T-helper 2 cell (primary cell): ENCODE measurements at places on chromosomes 12 and 14.
A peak's percentile ranks its signal among the peaks of the same experiment; 100 is the strongest.

DNA sequence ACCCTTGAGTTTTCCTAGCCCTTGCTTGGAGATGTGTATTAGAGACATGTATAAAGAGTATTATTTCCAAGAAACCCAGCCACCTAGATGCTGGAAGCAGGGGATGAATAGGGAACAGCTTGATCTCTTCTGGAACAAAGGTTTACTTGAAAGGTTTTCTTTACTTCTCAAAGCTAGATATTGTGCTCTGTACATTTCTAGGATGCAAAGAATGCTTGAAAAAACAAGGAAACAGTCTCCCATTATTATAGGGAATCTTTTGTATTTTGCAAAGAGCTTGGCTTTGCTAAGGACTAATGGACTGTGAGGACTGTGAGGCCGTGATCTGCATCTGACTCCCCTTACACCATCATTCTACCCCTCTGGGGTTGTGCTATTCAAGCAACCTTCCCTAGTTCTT, 77.9 kb downstream of the PRICKLE1 start:
- no peak for DNase-seq

DNA sequence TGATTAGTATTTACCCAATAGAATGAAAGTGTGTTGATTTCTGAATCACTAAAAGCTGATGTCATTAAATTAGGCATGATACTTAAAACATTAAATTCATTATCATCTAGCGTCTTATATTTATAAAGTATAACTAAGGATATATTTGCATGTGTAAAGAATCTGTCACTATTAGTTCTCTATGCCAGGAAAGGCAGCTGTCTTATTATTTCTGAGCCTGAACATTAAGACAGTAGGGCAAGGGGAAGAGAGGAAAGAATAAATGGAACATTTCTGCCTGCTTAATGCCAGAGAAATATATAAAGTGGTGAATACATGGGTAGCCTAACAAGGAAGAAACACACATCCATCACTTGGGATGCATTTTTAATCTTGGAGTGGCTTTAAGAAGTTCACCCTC, 965.1 kb upstream of the TMEM132C start:
- no peak for DNase-seq

GRCh38 chr12:8466241-8466640, 10.5 kb downstream of the CLEC6A start:
- DNase-seq, result no peak

DNA sequence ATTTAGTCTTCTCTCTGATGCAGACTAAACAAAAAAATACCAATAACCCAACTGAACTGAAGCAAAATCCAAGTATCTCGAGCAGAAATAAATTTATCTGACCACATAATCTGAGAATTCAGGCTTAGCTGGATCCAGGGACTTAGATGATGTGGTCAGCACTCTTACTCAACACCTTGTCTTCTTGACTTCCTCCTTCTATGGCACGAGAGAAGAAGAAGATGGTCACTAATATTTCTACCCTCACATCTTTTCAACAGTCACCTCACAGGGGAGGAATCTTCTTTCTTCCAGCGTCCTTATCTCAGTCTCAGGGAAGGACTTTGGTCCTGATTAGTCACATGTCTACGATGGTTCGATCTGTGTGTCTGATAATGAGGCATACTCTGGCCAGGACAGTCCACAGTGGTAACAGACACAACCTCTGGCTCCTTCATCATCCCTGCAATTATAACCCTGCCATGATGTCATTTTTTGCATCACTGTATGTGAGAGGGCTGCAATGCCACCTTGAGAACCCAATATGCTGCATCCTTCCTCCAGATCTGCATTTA, 15.8 kb downstream of the RGS6 start:
- no peak for DNase-seq

DNA sequence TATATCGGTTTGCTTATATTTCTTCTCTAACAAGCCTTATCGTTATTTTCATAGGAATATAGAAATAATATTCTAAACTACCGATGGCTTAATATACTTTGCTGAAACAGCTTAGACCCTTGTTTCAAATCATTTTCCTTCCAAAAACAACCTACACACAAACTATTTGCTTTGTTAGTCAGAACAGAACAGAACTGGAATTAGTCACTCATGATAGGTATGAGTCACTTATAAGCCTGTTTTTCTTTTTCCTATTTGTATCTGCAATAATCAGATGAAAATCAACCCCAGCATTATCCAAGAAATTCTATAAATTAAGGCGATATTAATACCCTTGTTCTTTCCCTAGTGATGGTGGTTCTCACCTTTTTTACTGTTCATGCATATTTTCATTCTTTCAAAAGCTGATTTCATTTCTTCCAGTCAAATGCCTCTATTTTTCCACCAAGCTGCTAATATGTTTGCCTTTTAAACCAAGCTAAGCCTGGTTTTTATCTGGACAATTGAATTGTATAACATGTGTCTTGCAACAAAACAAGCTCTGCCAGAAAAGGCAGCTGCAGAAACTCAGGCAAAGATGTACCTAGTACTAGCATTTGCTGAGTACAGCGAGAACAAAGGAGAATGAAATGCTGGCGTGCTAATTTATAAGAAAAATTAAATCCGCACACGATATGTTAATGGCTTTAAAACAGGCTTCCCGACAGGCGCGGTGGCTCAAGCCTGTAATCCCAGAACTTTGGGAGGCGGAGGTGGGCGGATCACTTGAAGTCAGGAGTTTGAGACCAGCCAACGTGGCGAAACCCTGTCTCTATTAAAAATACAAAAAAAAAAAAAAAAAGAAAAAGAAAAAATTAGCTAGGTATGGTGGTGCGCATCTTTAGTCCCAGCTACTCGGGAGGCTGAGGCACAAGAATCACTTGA, 1418.2 kb downstream of the AACS start:
- no peak for DNase-seq

DNA sequence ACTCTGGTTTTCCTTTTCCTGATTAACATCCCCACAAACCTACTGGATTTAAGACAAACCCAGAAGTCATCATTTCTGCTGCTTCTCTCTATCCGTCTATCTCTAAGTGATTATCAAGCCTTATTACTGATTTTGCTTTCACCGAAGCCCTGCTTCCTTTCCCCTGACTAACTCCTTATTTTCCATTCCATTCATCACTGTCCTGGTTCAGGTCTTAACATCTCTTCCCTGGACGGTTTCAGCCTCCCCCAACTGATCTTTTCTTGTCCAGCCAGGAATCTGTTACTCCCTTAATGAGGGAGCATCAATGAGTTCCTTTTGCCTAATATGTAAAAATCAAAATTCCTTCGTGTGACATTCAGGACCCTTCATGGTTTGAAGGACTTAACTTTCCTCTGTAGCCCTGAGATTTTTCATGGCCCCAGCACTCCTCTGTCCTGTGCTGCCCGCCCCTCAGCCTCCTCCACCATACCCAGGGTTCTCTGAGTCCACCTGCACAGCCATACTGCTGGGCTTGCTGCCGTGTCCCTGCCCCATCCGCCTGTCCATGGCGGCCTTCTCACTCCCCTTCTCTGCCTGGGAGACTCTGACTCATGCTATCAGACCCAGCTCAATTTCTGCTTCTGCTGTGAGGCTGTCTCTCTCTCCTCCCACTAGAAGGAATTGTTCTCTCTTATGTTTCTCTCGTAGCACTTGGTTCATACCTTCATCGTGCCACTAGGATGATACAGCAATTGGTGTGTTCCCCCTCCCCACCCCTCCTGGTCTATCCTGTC, 167.8 kb upstream of the HIF1A start:
- DNase-seq, result no peak

GRCh38 chr14:41062826-41063225, 543.9 kb upstream of the LRFN5 start:
- DNase-seq, result no peak

DNA sequence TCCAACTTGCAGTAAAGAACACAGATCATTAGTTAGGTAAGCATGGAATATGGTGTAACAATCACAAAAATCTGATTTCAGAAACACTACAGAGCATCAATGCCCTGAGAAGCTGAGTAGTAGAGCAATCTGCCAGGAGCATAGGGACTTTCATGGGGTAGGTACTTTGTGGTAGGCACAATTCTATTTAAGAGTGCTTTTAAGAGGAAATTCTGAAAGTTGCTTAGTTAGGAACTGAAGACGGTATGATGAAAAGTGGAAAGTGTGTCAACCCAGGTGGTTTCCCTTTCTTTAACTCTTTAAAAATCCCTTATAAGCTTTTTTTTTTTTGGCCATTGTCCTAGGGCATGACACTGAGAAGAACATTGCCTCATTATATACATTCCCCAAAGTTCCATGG, 535.7 kb upstream of the FBXO33 start:
- no peak for DNase-seq

GRCh38 chr14:103910262-103910935, 17.9 kb upstream of the TDRD9 start:
- peak; percentile 53 for DNase-seq
